Stimulated activated CD4-positive, alpha-beta T cell treated with anti-CD3 and anti-CD28 coated beads, Interleukin-12 subunit alpha, Interleukin-12 subunit beta, amount 100 ng/mL, for 4 hours (primary cell): ENCODE measurements at places on chromosomes 2 and 18.

GRCh38 chr2:172434821-172435605 lies 7.6 kb downstream of the ITGA6 start:
- no peak for DNase-seq

DNA sequence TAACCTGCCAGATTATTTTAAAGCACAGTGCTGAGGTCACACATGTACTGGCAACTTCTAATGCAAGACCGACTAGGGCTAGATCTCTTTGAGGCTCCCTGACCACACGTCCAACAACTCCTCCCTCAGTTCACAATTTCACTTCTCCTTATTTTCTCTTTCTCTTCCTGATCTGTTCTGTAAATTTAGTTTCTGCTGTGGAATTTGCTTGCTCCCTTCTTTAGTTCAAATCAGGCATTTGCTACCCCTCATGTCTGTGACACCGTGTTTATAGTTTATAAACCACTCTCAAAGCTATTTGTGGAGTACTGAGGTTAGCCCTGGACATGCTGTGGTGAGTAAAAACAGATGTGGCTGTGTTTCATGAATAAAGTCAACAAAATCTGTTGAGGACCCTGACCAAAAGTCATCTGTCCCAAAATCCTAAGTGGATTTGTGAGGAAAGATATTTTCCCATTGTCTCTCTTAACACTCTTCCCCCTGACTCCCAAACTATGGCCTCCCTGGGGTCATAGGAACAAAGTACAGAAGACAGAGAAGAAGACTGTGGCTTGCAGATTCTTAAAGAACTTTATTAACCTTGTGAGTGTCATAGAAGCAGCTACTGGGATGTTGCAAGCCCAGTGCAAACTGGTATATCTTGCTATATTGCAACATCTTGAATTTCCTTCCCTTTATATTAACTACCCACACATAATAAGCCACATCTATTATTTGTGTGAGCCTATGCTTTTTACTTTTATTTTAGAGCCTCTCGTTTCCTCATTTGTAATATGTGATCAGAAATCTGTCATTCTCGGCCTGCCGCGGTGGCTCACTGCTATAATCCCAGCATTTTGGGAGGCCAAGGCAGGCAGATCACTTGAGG lies 3.5 kb upstream of the NAGK start:
- no peak for DNase-seq

- DNase-seq: no peak
These were observed 44.9 kb downstream of the STK25 start for GRCh38 chr2:241463276-241464135.

DNA sequence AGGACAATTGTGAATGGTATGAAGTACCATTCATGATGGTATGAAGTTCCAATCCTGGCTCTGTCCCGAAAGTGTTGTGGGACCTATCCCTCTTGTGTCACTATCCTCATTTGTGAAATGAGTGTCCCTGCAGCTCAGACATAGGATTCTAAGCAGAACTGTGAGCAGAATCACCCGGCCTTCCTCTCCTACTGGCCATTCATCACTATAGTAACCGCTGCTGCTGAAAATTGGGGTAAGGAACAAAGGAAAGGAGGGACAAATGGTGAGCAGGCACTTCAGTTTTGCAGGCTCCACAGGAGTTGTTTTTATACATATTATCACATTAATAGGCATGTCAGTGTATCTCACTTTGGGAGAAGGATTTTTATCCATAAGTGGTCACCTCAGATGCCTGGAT lies 27.4 kb downstream of the SMYD1 start:
- no peak for DNase-seq

DNA sequence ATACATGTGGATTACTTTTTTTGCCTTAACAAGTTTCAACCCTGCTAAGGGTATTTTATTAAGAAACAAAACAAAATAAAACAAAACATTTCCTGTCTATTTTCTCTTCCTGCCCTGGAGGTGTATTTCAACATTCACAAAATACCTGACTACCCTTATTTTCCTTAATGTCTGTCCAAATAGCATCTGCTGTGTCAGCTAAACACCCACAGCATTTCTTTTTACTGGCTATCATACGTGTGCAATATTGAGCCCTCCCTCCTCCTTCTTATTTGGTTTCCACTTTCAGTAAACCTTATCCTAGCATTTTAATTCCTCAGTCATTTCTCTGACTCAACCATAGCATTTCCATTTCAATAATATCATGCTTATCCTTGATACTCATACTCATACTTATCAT lies 1420.0 kb upstream of the ZEB2 start:
- DNase-seq: no peak

- no peak for DNase-seq
These were observed 10.5 kb downstream of the CTDP1 start for GRCh38 chr18:79690071-79690470.

DNA sequence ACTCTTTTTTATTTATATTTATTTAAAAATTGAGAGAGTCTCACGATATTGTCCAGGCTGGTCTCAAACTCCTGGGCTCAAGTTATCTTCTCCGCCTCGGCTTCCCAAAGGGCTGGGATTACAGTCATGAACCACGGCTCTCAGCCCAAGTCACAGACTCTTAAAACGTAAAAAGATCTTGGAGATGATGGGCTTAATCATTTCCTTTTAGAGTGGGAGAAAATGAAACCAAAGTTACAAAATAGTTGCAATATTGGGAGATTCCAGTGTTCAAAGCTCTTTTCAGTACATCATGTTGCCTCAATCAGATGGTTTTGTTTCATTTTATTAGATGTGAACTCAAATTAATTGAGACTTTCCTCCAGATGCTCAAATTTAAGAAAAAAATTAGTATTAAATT lies 151.4 kb upstream of the XPO1 start:
- no peak for DNase-seq

GRCh38 chr2:67922080-67922785 lies 140.6 kb downstream of the C1D start:
- DNase-seq: no peak

GRCh38 chr2:69018678-69019095 lies 5.7 kb downstream of the ANTXR1 start:
- no peak for DNase-seq

DNA sequence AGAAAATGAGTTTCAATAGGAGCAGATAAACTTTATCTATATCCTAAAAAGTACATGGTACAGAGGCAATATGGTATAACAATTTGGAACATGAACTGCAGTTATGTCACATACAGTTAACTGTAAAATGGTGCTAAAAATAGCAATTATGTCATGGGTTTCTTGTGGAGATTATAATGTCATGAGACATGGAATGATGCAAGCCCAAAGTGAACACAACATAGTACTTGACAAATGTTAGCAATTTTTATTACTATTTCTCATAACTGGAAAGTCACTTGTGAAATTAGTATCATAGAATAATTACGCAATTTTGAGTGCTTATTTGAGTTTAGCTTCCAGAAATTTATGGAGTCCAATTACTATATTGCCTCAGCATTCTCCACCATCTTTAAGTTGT lies 1263.4 kb downstream of the DSC3 start:
- DNase-seq: no peak
